ENCODE measurements at places on chromosomes 3 and 15.
A peak's percentile ranks its signal among the peaks of the same experiment; 100 is the strongest.

GRCh38 chr3:112579232-112579631, 17.4 kb downstream of the SLC35A5 start:
- DNase-seq: peak; percentile 36

DNA sequence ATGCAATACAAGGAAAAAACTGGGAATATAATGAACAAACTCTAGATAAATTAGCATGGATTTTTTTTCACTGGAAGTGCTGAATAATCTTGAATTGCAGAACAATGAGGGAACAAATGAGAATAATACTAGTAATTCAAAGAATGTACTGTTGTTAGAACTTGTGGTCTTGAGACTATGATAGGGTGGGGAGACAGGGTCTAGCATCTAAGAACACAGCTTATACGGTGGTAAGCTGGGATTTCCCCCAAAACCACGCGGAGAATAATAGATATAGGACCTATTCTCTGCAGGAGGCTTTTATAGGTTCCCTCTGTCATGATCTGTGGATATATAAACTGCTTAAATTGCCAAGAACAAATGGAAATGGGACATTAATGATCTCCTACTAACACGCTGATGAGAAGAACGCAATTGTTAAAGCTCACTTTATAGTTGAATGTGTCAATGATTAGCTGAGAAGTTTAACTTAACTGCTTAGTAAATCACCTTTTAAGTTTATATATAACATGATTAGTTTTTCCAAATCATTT, 692.3 kb downstream of the ZPLD1 start:
- DNase-seq: peak; percentile 32

- DNase-seq: peak; percentile 90
Observed at GRCh38 chr3:56494679-56495322, 26.5 kb upstream of the ERC2 start.

GRCh38 chr3:189229196-189229828, 57.5 kb downstream of the TPRG1 start:
- no peak for DNase-seq
